ENCODE measurements at places on chromosomes 12 and 14. TPM values are rescaled to one million over a fixed set of nuclear protein-coding genes. Genes with fewer than 3 reads are reported as not detected.
A peak's percentile ranks its signal among the peaks of the same experiment; 100 is the strongest.

DNA sequence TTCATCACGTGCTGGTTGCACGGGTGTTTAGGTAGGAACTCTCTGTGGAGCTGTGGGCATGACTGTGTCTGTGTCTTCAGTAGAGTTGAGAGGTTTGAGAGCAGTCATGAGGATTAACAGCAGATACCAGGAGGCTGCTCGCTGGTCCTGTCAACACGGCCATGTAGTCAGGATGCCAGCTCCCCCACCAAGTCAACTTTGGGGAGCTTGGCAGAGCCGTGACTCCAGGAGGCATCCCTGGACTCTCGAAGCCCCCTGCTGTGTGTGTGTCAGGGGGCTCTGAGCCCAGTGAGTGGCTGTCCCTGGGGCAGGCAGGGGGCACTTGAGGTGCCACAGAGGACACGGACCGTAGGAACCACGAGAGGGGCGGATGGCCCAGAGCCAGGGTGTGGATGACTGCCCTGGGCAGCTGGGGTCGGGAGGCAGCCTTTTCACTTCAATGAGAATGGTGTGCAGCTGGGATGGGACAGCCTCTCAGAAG is 7.2 kb upstream of the GPR132 start:
- H3K27me3 ChIP-seq: peaks cover 12% of the 10 kb centered on the region
- no peak overlapping the region for H3K27ac ChIP-seq
- no peaks in the 10 kb centered on the region for H3K36me3 ChIP-seq
- peaks cover 3% of the 10 kb centered on the region for H3K4me1 ChIP-seq
- H3K4me3 ChIP-seq: no peak overlapping the region

DNA sequence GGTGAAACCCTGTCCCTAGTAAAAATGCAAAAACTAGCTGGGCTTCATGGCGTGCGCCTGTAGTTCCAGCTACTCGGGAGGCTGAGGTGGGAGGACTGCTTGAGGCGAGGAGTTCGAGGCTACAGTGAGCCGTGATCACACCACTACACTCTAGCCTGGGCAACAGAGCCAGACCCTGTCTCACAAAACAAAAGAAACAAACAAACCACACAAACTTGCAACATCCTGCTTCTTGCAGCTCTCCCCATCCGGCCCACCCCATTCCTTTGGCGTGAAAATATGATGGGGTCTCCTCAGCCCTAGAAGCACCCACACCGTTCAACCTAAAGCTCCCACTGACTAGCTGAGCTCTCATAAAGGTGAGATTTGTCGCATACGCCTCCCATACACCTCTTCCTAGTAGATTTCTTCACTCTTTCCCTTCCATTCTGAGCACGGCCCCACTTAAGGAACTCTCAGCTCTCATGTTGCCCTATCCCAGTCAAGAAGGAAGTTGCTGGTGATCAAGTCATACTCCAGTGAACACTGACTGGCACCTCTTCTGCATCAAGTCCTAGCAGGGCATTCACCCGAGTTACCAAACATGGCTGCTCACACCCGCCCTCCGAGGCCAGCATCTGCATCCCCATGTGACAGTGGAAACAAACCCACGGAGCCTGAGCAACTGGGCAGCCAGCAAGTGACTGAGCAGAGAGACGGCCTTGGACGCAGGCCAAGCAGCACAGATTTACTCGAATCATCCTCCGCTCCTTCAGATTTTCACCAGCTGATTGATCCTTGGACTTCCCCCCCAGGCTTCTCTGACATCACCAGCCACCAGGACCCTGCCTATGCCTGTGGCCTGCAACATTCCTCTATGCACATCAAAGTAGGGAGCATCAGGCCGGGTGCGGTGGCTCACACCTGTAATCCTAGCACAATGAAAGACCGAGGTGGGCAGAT is 18.9 kb upstream of the CD27 start:
- no peak overlapping the region for H3K27ac ChIP-seq
- H3K27me3 ChIP-seq: no peaks in the 10 kb centered on the region
- no peak overlapping the region for H3K4me3 ChIP-seq
- no peaks in the 10 kb centered on the region for H3K4me1 ChIP-seq
- DNase-seq: peak; percentile 40

- peak; percentile 64 for DNase-seq
- H3K4me1 ChIP-seq: peaks cover 6% of the 10 kb centered on the region
- no peaks in the 10 kb centered on the region for H3K36me3 ChIP-seq
- peak overlapping the region; percentile 68 for H3K27ac ChIP-seq
- H3K27me3 ChIP-seq: no peaks in the 10 kb centered on the region
- H3K4me3 ChIP-seq: no peak overlapping the region
Measured at GRCh38 chr12:108394196-108394595, 55.1 kb upstream of the CMKLR1 start.

- no peak overlapping the region for H3K4me3 ChIP-seq
- peak; percentile 93 for DNase-seq
- H3K27me3 ChIP-seq: no peaks in the 10 kb centered on the region
- no peaks in the 10 kb centered on the region for H3K36me3 ChIP-seq
Measured at GRCh38 chr12:75977952-75978671, 53.5 kb downstream of the PHLDA1 start.

DNA sequence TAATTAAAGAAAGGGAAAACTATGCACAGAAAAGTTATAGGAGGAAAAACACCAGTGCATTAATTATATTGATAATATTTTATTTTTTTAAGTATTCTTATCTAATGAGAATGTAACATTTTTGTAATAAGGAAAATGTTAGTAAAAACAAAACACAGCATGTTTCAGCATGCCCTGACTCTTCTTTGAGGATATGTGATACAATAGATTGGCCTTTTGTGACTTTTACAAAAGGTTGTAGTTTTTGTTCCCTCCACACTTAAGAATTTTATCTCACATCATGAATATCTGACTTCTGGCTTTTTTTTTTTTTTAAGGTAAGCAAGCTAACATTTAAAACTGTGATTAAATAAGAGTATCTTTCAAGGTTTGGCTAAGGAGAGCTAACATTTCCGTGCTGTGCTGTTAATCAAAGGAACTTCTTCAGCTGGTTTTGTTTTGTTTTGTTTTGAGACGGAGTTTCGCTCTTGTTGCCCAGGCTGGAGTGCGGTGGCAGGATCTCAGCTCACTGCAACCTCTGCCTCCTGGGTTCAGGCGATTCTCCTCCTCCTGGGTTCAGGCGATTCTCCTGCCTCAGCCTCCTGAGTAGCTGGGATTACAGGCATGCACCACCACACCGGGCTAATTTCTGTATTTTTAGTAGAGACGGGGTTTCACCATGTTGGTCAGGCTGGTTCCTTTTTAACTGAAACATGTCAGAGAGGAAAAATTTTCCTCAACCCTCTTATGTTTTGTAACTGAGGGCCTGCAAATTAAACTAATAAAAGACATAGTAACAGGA is 30.8 kb upstream of the RESF1 start:
- H3K4me1 ChIP-seq: no peaks in the 10 kb centered on the region
- H3K4me3 ChIP-seq: no peak overlapping the region
- H3K27me3 ChIP-seq: no peaks in the 10 kb centered on the region
- H3K27ac ChIP-seq: no peak overlapping the region
- DNase-seq: no peak

DNA sequence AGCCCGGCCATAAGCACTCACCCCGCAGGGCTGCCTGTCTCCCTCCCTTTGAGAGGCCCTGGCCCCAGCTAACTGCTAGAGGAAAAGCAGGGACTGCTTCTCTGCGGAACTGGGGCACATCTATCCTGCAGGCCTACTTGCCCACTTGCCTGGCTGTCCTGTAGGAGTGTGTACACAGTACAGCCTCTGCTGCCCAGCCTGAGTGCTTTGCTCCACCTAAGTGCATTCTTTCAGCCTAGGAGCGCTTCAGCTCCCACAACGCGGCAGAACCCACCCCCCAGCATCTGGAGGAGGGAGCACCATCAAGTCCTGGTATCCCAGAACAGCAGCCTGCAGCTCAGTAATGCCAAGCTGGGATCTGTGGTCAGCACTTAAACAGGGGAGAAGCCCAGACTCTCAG is 79.9 kb upstream of the CD163 start:
- H3K4me3 ChIP-seq: no peak overlapping the region
- DNase-seq: no peak
- no peaks in the 10 kb centered on the region for H3K4me1 ChIP-seq
- no peaks in the 10 kb centered on the region for H3K27me3 ChIP-seq

DNA sequence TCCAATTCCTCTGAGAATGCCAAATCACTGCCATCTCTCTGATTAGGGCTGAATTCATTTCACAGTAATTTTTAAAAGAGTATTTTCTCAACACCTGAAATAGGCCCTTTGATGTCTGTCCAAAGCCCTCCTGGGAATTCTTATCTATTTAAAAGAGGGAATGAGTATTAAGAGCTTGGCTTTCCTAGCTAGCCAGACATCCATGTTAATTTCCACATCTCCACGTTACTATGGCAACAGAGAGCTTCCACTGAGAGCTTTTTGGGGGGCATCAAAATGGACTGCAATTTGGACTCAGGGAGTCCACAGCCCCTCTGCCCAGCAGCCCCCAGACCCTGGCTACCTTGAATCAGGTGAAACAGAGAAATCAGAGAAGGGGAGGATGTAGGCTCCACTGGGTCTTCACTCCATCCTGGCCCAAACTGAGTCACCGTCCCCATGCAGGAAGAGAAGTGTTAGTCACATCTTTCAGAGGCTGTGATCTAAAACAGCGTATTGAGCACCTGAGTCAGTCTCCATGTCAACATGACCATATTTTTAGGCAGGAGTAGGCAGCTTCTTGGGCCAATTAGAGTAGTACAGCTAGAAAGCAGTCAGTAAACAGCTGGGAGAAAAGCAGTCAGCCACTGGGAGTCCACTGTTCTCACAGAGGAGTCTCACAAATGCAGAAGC is 7.0 kb upstream of the FICD start:
- H3K27me3 ChIP-seq: no peaks in the 10 kb centered on the region
- no peak overlapping the region for H3K27ac ChIP-seq
- no peak overlapping the region for H3K4me3 ChIP-seq
- no peaks in the 10 kb centered on the region for H3K4me1 ChIP-seq

DNA sequence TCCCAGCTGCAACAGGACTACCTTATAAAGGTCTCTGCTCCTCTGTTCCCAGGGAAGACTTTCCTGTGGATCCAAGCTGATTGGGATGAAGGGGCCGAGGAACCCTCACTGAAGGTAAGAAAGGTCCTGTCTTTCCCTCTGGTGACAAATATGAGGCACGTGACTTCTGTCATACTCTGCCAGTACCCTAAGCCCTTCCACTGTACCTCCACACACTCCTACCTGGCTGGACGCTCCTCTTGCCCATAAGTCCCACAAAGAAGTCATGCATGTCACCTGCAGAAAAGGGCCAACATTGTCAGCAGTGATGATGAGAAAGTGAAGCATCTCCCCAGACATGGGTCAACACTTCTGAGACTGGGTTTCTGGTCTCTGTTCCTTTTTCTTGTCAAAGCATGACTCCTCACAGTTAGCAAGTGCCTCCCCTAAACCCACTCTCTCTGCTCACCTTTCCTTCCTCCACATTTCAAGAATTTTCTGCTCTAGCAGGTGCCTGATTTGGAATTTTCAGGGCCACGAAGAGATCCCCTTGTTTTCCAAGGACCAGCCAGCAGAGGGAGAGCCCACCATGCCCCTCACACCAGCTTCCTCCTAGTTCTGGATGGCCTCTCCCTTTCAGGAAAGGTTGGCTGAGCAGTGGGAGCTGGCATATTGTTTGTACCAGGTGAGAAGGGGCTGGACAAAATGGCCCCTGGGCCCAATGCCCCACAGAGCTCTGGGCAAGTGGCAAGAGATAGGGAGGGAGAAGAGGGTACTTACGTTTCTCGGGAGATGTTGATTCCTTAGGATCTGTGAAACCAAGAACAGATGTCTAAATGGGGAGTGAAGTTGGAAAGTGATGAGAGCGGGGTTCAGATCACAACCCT is 3.5 kb downstream of the TAC3 start:
- H3K4me1 ChIP-seq: no peaks in the 10 kb centered on the region
- no peak overlapping the region for H3K27ac ChIP-seq
- no peaks in the 10 kb centered on the region for H3K36me3 ChIP-seq

DNA sequence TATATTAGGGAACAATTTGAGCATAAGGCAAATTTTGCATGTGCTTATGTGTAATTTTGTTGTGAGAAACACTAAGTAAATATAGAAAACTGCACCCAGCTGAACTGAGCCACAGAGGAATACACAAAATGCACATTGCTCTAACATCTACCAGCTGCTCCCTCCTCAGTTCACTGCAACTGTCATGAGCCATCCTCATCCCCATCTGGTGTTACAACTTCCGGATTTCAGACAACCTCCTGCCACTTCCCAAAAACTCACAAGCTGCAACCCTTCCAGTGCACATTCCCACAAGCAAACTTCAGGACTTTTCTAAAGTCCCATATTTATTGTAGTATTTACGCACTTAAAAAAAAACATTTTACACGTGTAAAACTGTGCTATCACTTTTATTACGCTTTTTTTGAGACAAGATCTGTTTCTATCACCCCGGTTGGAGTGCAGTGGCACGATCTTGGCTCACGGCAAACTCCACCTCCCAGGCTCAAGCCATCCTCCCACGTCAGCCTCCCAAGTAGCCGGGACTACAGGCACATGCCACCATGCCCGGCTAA is 169.1 kb upstream of the TBX3 start:
- H3K36me3 ChIP-seq: no peaks in the 10 kb centered on the region
- no peaks in the 10 kb centered on the region for H3K27me3 ChIP-seq
- no peak for DNase-seq

GRCh38 chr12:4433745-4434058 is 11.9 kb downstream of the FGF6 start:
- no peaks in the 10 kb centered on the region for H3K36me3 ChIP-seq
- no peaks in the 10 kb centered on the region for H3K27me3 ChIP-seq
- no peaks in the 10 kb centered on the region for H3K4me1 ChIP-seq
- H3K27ac ChIP-seq: no peak overlapping the region
- no peak for DNase-seq
- no peak overlapping the region for H3K4me3 ChIP-seq

GRCh38 chr12:18752280-18752920 is 14.5 kb downstream of the CAPZA3 start:
- H3K4me1 ChIP-seq: no peaks in the 10 kb centered on the region
- H3K4me3 ChIP-seq: no peak overlapping the region
- no peaks in the 10 kb centered on the region for H3K27me3 ChIP-seq
- H3K36me3 ChIP-seq: no peaks in the 10 kb centered on the region
- DNase-seq: no peak
- H3K27ac ChIP-seq: no peak overlapping the region

DNA sequence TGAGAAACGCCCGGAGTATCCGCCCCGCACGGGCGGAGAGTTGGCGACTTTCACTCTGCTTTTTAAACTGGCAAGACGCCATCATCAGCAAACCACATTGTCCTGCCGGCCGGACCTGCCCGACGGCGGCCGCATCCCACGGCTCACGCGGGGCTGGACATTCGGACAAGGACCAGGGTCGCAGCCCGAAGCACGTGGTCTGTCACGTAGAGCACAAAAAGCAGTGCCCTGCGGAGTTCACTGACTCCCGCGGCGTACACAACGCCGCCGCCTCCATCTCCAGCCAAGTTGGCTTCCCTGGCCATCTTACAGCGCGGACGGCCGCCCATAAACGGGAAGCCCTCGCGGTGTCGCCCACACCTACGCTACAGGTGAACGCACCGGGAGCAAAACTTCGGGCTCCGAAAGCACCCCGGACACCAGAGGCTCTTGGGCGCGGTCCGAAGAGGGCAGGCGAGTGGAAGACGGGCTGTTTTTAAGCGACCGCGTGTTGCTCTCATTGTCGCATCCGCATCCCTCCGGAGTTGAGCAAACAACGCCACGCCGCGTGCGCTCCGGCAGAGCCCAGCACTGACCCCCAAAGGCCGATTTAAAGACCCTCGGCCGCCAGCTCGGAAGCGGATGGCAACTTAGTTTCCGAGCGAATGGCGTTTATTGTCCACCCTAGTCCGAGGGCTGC is 966 bp downstream of the SINHCAF start:
- H3K27me3 ChIP-seq: no peaks in the 10 kb centered on the region
- no peaks in the 10 kb centered on the region for H3K36me3 ChIP-seq
- peak overlapping the region; percentile 70 for H3K27ac ChIP-seq
- peak; percentile 9 for DNase-seq

The MORN3 gene
- total RNA-seq: not detected

The CD163L1 gene
- total RNA-seq: not detected

The GALNT6 gene
- 67.2 TPM for total RNA-seq

The PIANP gene
- not detected for total RNA-seq

The WASHC4 gene
- 22.8 TPM for total RNA-seq

The EIF2B1 gene
- 72.2 TPM for total RNA-seq

The PTGER2 gene
- 1.9 TPM for total RNA-seq

The OTOGL gene
- not detected for total RNA-seq

The RERG gene
- 55.7 TPM for total RNA-seq
